Bronchial smooth muscle cell (primary cell): ENCODE measurements at places on chromosomes 2 and 18. TPM values are rescaled to one million over a fixed set of nuclear protein-coding genes. Genes with fewer than 3 reads are reported as not detected.

The PSMA8 gene
- total RNA-seq: not detected in 2 replicates

The ABHD1 gene
- total RNA-seq: 0.16 TPM in 1 of 2 replicates, not detected in the other

The PTPRN gene
- total RNA-seq: 7.2 and 12.6 TPM in 2 replicates

The SFT2D3 gene
- 2.0 and 3.9 TPM in 2 replicates for total RNA-seq

The MAP3K20 gene
- total RNA-seq: 64.2 and 69.4 TPM in 2 replicates

The RAB27B gene
- total RNA-seq: 0.52 and 38.5 TPM in 2 replicates

The CAPN14 gene
- 0.16 and 0.17 TPM in 2 replicates for total RNA-seq

The GAL3ST2 gene
- 0.09 and 0.16 TPM in 2 replicates for total RNA-seq

The RIT2 gene
- not detected in 2 replicates for total RNA-seq

The LINC00305 gene
- total RNA-seq: not detected in 2 replicates

The RAD51AP2 gene
- total RNA-seq: not detected in 2 replicates

The MLPH gene
- total RNA-seq: 2.8 and 5.4 TPM in 2 replicates

The MAPK4 gene
- under 0.01 TPM in 1 of 2 replicates, not detected in the other for total RNA-seq

The KLHL41 gene
- 2.5 and 16.7 TPM in 2 replicates for total RNA-seq

The AQP12B gene
- not detected in 2 replicates for total RNA-seq

The CLEC4F gene
- not detected in 2 replicates for total RNA-seq

The ZNF24 gene
- total RNA-seq: 15.5 and 22.5 TPM in 2 replicates

The PHLPP1 gene
- 1.9 and 4.0 TPM in 2 replicates for total RNA-seq

The CREG2 gene
- total RNA-seq: 0.26 and 0.32 TPM in 2 replicates

The DUSP2 gene
- total RNA-seq: 0.94 and 1.1 TPM in 2 replicates

The KATNAL2 gene
- total RNA-seq: 3.8 and 9.5 TPM in 2 replicates

The TNFRSF11A gene
- 0.09 and 0.16 TPM in 2 replicates for total RNA-seq

The TCF23 gene
- not detected in 2 replicates for total RNA-seq

The LYG2 gene
- total RNA-seq: not detected in 2 replicates

The TIA1 gene
- total RNA-seq: 107 and 201 TPM in 2 replicates

The EPB41L3 gene
- total RNA-seq: 91.1 and 127 TPM in 2 replicates

The TAF4B gene
- total RNA-seq: 0.79 and 1.8 TPM in 2 replicates

The DES gene
- total RNA-seq: 2.4 and 2.7 TPM in 2 replicates

The OSBPL1A gene
- total RNA-seq: 47.9 and 59.4 TPM in 2 replicates

The CNDP1 gene
- total RNA-seq: 0.16 TPM in 1 of 2 replicates, not detected in the other

The CYP26B1 gene
- 0.52 TPM in 1 of 2 replicates, not detected in the other for total RNA-seq

The GULP1 gene
- total RNA-seq: 39.8 and 46.8 TPM in 2 replicates

The STARD6 gene
- total RNA-seq: 0.17 and 0.32 TPM in 2 replicates

The LRPPRC gene
- total RNA-seq: 41.9 and 49.0 TPM in 2 replicates

The SRD5A2 gene
- total RNA-seq: not detected in 2 replicates

The FBXO36 gene
- total RNA-seq: 1.8 and 3.2 TPM in 2 replicates

The OR6B2 gene
- total RNA-seq: not detected in 2 replicates

The FN1 gene
- 2,780 and 3,784 TPM in 2 replicates for total RNA-seq

The MTCL1 gene
- 32.9 and 46.7 TPM in 2 replicates for total RNA-seq

The C2orf92 gene
- 1.4 TPM in 2 replicates for total RNA-seq

The ASTL gene
- total RNA-seq: not detected in 2 replicates

The ATP8B1 gene
- total RNA-seq: 10.6 and 15.5 TPM in 2 replicates
